ENCODE measurements at places on chromosomes 3 and 15.
A peak's percentile ranks its signal among the peaks of the same experiment; 100 is the strongest.

DNA sequence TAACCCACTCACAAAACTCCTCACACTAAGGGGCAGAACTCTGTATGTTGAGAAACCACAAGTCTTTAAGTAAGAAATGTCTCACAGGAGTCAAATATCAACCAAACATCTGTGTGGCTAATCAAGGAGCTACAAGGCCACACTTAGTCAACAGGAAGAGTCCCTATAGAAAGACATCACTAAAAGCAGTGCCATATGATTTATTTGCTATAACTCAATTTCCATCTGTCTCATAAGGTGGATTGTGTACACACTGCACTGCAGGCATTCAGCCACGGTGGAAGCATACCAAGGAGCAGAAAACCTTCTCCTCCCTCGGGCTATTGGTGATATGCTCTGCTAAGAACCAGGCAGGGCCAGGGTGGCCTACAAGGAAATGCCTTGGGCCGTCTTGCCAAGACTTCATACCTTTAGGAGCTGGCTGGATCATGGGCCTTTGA, 197.6 kb upstream of the CFAP20DC start:
- DNase-seq, result no peak

- DNase-seq, result no peak
These were observed 76.6 kb downstream of the AQP9 start for GRCh38 chr15:58214591-58215340.

GRCh38 chr15:51750792-51751696, at the start of gene TMOD2:
TMOD2 (plus strand) TSS chr15:51751597; CDS start chr15:51766442, 14,845 bp downstream.
- peak; percentile 84 for DNase-seq

DNA sequence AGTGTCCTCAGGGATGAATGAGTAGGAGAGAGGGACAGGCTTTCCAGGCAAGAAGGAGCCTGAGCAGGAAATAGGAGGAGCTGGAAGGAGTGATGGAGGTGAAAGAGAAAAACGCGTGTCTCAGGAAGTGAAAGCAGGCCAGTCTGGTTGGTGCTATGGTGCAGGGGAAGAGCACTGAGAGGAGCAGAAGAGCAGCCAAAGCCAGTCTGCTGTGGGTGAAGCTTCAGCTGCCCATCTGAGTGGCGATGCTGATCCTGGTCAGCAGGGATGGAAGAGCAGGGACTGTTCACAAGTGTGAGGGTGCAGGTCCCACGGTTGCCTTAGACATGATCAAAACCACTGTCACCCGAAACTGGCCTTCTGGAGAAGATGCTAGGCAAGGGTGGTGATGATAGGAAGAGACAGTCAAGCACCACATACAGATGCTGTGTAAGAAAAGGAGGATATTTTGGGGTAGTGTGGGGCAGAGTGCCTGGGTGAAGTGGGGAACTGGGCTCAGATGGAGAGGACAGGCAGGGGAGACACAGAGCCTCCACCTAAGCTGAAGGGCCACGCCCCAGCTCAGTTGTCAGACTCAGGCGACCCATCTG, 5.5 kb upstream of the KY start:
- DNase-seq, result no peak

DNA sequence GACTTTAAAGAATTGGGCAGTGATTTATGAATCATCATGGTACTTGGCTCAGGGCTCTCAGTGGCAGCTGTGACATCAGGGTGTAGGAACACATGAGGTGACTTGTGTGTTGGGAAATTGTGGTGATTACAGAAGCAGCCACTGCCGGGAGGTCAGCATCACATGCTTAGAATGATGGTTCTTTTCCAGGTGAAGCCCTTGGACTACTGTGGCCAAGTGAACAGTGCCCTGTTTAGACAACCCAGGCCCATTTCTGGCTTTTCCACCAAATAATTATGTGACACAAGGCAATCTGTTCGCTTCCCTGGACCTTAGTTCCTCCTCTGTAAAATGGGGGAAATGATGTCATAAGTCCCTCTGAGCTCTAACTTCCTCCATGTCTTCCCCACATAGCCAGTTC, 139.7 kb upstream of the ROPN1 start:
- DNase-seq, result no peak

DNA sequence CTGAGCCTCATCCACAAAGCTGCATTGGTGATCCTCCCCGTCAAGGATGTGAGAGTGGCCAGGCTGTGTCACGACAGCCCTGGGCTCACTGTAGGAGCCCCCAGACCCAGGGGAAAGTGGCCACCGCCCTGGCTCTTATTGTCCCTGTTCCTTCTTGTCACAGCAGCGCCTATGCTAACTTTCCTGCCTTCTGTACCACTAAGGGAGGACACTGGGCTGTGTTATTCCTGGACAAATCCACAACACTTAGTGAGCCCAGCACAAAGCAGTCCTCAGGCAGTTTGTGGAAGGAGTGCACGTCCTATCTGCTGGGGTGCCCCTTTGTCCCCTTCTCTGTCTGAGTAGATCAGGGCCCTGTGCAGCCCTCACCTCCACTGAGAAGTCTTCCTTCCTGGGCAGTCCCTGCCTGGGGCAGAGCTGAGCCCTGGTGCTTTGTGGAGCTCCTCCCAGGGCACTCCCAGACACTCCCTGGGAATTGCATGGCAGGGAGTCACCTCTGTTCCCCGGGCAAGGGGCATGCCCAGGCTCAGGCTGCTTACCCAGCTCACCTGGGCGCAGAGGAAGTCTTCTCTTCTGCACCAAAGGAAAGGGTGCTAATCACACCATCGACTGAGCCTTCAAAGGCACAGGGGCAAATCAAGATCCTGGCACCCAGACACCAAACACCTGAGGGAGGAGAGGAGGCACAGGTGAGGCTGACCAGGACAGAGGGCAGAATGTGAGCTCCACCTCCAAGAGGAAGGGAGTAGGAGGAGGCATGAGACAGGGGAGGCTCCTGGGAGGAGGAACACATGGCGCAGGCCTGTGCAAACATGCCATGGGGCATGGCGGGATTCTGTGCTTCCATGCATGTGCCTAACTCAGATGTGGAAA, 138.7 kb downstream of the KLF13 start:
- DNase-seq, result no peak

DNA sequence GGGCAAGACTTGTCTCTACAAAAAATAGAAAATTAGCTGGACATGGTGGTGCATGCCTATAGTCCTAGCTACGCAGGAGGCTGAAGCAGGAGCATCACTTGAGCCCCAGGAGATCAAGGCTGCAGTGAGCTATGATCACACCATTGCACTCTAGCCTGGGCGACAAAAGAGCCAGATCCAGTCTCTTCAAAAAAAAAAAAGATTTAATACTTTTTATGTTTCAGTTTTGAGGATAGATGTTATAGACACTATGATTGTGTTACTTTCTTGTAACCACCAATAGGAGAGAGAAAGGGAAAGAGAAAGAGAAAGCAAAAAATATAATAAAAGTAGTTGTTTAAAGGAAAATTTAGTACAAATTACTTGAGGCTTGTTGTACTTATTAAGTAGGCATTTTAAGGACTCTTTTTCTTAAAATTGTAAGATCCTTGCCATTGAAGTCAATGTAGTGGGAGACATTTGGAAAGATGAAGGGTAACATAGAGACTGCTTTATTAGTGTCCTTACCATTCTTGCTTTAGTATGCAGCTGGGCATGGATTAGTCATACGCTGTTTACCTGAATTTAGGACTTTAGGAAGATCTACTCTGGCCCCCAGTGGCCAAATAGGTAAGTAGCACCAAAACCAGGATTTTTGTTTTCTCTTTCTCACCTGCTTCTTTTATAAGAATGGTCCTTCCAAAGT, 35.1 kb upstream of the ZDHHC23 start:
- DNase-seq, result peak; percentile 57

DNA sequence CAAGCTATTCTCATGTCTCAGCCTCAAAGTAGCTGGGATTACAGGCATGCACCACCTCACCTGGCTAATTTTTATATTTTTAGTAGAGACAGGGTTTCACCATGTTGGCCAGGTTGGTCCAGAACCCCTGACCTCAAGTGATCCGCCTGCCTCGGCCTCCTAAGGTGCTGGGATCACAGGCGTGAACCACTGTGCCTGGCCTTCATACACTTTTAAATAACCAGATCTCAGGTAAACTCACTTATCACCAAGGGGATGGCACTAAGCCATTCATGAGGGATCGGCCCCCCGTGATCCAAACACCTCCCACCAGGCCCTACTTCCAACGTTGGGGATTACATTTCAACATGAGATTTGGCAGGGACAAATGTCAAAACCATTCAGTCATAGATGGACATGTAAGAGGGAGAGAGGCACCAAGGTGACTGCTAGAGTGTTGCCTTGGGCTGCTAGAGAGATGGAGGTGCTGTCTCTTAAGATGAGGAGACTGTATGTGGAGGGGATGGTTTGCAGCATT, 13.3 kb upstream of the DOCK3 start:
- DNase-seq, result no peak

DNA sequence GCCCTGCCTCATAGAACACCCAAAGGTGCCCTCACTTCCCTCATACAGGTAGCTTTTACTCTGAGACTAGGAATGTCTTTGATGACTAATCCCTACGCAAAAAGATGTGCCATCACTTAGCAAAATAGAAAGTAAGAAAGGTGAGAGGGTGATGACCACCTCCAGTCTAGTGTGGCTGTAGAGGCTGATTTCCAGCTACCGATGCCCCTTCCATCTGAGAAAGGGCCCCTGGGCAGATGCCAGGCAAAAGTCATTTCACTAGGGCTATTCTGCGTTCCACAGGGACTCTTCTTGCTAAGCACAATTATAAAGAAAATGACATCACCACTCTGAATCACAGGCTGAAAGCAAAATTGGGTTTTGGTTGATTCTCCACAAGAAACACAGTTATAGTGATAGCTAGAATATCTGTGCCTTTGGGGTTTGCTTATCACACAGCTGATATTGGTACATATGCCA, 77.4 kb downstream of the RBPMS2 start:
- no peak for DNase-seq

- DNase-seq, result no peak
These were observed 714.1 kb downstream of the NAALADL2 start for GRCh38 chr3:175573226-175573625.

- no peak for DNase-seq
These were observed 17.7 kb downstream of the MEGF11 start for GRCh38 chr15:66235866-66236265.

- DNase-seq, result no peak
These were observed 413.5 kb downstream of the RBMS3 start for GRCh38 chr3:29694331-29694730.

- DNase-seq, result no peak
These were observed 1.1 kb downstream of the FBN1 start for GRCh38 chr15:48644467-48644826.

GRCh38 chr3:158330870-158331269, 221.0 kb downstream of the RSRC1 start:
- DNase-seq, result no peak

DNA sequence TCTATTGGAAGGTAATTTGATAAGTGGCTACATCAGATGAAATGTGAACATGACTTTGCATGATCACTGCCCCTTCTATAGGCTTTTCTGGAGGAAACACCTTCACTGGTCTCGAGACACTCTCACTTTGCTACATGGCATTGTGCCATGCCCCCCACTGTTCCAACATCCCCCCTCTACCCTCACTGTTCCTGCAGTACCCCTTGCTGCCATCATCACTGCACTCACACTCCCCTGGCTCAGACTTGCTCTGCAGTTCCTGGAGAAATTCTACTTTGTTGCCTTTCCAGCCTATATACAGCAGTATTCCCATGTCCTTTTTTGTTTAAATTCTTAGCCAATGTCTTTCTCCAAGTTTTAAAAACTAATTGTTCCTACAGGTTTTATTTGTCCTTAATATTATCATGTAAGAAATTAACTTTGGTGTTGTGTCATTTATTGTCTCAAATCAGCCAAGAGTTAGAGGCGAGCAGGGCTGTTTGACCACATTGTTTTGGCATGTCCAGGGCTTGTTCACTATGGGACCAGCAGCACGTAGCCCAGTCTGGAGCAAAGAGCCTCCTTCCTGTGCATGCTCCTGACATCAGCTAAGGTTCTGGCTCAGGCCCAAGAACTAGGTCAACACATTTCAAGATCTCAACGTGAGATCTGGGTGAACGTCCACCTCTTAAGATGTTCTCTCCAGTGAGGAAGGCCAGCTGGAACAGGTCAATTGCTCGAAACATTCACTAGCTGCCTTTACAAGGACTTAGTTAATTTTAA, 246.4 kb downstream of the SLC9A9 start:
- DNase-seq, result no peak

- DNase-seq, result no peak
These were observed 159.3 kb upstream of the MDFIC2 start for GRCh38 chr3:70471464-70472342.

GRCh38 chr3:54046641-54047214, 75.6 kb upstream of the CACNA2D3 start:
- no peak for DNase-seq

DNA sequence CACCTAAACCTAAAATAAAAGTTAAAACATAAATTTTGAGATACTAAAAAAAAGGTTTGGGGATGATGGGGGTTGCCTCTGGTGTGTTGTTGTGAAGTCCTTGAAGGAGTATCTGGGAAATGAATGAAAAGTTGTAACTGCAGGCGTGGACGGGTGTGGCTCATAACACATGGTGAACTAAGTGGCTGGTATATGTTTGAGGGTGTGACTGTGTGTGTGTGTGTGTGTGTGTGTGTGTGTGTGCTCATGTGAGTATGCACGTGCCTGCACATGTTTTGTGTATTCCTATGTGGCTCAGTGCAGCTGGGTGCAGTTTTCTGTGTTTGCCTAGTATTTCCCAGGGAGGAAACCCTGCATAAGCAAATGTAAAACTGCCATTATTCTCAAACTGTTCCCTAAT, 229.9 kb upstream of the TRIM42 start:
- no peak for DNase-seq

DNA sequence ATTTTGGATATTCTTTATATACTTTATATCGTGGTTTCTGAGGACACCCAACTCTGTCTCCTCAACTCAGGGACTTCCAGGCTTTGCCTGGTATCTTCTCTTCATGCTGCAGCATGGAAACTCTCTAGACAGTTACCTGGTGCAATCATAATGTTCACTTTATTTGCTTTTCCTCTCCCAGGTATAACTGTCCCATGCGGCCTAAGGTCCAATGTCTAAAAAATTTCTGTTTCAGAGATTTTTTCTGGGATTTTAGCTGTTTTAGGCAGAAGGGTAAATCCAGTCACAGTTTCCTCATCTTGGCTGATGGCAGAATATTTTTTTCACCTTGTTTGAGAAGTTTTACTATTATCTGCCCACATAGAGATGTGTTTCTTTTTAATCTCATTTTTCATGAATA, 139.9 kb upstream of the KCNMB2 start:
- DNase-seq, result no peak

GRCh38 chr15:59200560-59200959, 6.1 kb upstream of the LDHAL6B start:
- no peak for DNase-seq

- DNase-seq, result no peak
These were observed 21.8 kb upstream of the IL16 start for GRCh38 chr15:81174792-81175327.

- DNase-seq, result no peak
These were observed 119.4 kb upstream of the PRR20G start for GRCh38 chr3:127407026-127407939.

DNA sequence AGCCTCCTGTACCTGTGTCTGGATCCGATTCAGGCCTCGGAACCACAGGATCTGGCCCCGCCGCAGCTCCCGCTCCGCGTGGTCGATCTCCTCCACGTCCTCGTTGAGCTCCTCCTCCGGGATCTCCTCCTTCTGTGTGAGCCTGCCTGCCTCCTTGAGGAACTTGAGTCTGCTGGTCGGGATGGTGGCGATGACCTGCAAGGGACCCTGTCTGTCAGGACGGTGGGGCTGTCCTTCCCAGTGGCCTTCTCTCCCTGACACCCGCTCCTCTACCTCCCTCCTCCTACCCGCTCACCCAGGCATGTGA, 17.2 kb upstream of the SEC13 start:
- DNase-seq, result no peak
